Esophagus squamous epithelium (tissue), 5 donors: ENCODE measurements at places on chromosomes 6 and 20.

DNA sequence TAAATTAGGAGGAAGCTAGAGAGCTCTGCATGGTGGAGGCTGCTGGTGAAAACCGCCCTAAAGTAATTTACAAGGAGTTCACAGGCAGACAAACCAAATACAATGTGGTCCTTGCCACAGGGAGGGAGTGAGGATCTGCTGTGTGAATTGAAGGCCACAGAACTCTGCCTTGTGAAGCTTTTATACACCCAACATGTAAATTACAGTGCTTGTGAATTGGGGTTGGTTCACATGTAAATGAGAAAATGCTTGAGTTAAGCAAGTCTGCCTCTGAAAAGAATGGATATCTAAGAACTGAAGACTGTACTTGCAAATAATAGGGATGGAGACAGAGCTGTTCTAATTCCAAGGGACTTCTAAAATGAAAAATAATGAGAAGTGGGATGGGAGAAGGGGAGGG, 194.2 kb downstream of the SLC35F1 start:
- H3K27ac ChIP-seq: no peak overlapping the region
- H3K27me3 ChIP-seq: no peaks in the 10 kb centered on the region
- no peak for DNase-seq
- no peak overlapping the region for H3K4me3 ChIP-seq
- no peaks in the 10 kb centered on the region for H3K36me3 ChIP-seq

- H3K36me3 ChIP-seq: no peaks in the 10 kb centered on the region
- no peaks in the 10 kb centered on the region for H3K27me3 ChIP-seq
- DNase-seq: no peak
- H3K27ac ChIP-seq: no peak overlapping the region
- H3K4me3 ChIP-seq: no peak overlapping the region
Measured at GRCh38 chr6:52407467-52407866, 12.7 kb upstream of the EFHC1 start.

- H3K4me1 ChIP-seq: no peaks in the 10 kb centered on the region
- DNase-seq: no peak
- H3K4me3 ChIP-seq: no peak overlapping the region
- H3K36me3 ChIP-seq: no peaks in the 10 kb centered on the region
- H3K27ac ChIP-seq: no peak overlapping the region
- H3K27me3 ChIP-seq: peaks cover 5% of the 10 kb centered on the region
Measured at GRCh38 chr6:116975600-116975999, 98.6 kb downstream of the RFX6 start.

DNA sequence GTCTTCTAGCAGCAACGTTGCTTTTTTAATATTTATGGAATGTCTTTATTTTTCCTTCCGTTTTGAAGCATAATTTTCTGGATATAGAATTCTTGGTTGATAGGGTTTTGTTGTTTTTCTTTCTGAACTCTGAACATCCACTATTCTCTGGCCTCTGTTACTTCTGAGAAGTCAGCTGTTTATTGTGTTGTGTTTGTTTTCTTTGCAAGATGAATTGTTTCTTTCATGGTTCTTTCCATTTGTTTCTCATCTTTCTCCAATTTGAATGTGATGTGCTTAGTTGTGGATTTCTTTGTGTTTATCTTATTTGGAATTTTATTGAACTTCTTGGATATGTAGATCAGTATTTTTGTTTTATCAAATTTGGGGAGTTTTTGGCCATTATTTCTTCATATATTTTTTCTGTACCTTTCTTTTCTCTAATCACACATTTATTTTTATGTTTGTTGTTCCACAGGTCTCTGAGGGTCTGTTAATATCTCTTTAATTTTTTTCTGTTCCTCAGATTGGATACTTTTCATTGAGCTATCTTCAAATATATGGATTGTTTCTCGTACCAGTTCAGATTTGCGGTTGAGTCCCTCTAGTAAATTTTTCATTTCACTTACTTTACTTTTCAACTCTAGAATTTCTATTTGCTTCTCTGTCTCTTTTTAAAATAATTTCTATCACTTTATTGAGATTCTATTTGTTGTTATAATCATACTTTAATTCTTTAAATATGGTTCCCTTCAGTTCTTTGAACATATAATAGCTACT, 18.0 kb downstream of the HIVEP1 start:
- peaks cover 10% of the 10 kb centered on the region for H3K4me1 ChIP-seq
- H3K36me3 ChIP-seq: no peaks in the 10 kb centered on the region
- DNase-seq: no peak
- H3K4me3 ChIP-seq: no peak overlapping the region
- H3K27ac ChIP-seq: no peak overlapping the region

GRCh38 chr6:41047745-41048732, 5.0 kb upstream of the APOBEC2 start:
- no peaks in the 10 kb centered on the region for H3K36me3 ChIP-seq
- no peak overlapping the region for H3K27ac ChIP-seq
- DNase-seq: no peak
- no peaks in the 10 kb centered on the region for H3K4me1 ChIP-seq
- no peak overlapping the region for H3K4me3 ChIP-seq
- H3K27me3 ChIP-seq: no peaks in the 10 kb centered on the region

GRCh38 chr20:50772420-50773185, 22.3 kb upstream of the BCAS4 start:
- no peak overlapping the region for H3K4me3 ChIP-seq
- no peak for DNase-seq
- no peak overlapping the region for H3K27ac ChIP-seq

DNA sequence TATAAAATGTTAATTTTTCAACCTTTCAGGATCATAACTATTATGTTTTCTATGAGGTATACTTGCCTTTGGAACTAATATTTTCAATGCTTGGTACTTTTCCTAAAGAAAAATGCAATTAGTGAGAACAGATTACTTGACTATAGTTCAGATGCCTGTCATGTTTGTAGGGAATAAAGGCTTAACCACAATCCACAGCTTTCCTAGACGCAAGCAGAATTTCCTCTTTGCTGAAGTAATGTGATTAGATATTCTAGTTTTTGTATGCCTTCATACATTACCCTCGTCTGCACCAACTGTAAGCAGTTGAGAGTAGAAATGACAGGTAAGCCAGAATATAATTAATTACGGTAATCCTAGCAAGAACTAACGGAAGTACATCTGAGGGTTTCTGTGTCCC, 581.4 kb upstream of the MMS22L start:
- H3K27me3 ChIP-seq: no peaks in the 10 kb centered on the region
- DNase-seq: no peak
- no peak overlapping the region for H3K27ac ChIP-seq

DNA sequence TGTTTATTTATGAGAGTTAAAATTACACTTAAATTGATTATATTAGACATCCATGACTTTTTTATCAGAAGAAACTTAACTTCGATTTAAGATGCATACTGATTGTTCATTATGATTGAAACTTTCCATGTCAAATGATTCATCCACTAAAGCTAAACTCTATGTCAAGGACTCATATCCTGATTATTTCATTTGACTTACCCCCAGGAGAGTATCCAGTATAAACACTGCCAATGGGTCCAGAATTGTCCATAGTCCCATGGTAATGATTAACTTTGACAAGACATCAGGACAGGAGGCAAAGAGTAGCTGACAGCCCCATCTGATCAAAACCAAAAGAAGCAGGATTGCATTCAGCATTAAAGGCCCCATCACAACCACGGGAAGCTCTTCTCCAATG, 709.9 kb downstream of the TFAP2A start:
- H3K4me1 ChIP-seq: no peaks in the 10 kb centered on the region
- H3K27me3 ChIP-seq: no peaks in the 10 kb centered on the region
- H3K4me3 ChIP-seq: no peak overlapping the region
- DNase-seq: no peak

DNA sequence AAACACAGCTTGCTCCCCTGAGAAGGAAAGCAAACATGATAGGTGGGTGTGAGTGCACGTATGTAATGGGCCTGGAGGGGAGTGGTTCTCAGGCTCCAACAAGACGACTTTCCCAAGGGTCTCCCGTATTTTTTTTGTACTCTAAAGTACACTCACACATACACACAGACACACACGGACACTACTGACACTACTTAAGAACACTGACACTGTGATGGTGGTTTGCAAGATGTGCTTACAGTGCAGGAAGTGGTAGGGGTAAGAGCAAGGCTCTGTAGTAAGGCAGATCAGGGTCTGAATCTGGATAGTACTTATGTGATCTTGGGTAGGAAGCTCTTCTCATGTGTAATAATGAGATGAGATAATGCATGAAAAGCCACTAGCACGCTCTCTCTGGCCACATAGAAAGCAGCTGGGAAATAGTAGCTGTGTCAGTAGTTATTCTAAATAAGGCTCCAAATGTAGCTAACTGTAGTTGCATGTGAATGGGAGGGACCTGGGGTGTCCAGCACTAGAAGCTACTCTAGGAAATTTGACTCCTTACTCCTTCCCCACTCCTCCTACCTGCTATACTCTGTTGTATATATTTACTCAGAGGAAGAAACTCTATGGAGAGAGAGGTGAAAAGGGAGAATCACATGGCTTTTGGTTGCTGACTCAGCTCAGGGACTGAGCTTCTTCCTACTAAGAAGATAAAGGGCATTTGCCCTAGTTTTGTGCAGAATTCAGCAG, 8.4 kb upstream of the ZBTB24 start:
- H3K27ac ChIP-seq: no peak overlapping the region
- H3K27me3 ChIP-seq: no peaks in the 10 kb centered on the region
- H3K4me1 ChIP-seq: no peaks in the 10 kb centered on the region
- no peak overlapping the region for H3K4me3 ChIP-seq
- DNase-seq: no peak
- H3K36me3 ChIP-seq: no peaks in the 10 kb centered on the region

- H3K4me3 ChIP-seq: no peak overlapping the region
- no peak overlapping the region for H3K27ac ChIP-seq
- no peaks in the 10 kb centered on the region for H3K4me1 ChIP-seq
- no peaks in the 10 kb centered on the region for H3K36me3 ChIP-seq
Measured at GRCh38 chr20:54572665-54573435, 97.5 kb downstream of the DOK5 start.

- H3K4me1 ChIP-seq: no peaks in the 10 kb centered on the region
- no peak overlapping the region for H3K27ac ChIP-seq
- no peak overlapping the region for H3K4me3 ChIP-seq
- H3K36me3 ChIP-seq: no peaks in the 10 kb centered on the region
Measured at GRCh38 chr6:46078294-46078693, 51.5 kb upstream of the ENPP4 start.

GRCh38 chr6:112469306-112469705, 122.2 kb downstream of the RFPL4B start:
- no peaks in the 10 kb centered on the region for H3K36me3 ChIP-seq
- no peak for DNase-seq
- H3K27ac ChIP-seq: no peak overlapping the region

GRCh38 chr20:475463-476357, 13.4 kb upstream of the TBC1D20 start:
- no peak for DNase-seq
- no peaks in the 10 kb centered on the region for H3K27me3 ChIP-seq
- no peak overlapping the region for H3K27ac ChIP-seq
- H3K4me1 ChIP-seq: peaks cover 21% of the 10 kb centered on the region

DNA sequence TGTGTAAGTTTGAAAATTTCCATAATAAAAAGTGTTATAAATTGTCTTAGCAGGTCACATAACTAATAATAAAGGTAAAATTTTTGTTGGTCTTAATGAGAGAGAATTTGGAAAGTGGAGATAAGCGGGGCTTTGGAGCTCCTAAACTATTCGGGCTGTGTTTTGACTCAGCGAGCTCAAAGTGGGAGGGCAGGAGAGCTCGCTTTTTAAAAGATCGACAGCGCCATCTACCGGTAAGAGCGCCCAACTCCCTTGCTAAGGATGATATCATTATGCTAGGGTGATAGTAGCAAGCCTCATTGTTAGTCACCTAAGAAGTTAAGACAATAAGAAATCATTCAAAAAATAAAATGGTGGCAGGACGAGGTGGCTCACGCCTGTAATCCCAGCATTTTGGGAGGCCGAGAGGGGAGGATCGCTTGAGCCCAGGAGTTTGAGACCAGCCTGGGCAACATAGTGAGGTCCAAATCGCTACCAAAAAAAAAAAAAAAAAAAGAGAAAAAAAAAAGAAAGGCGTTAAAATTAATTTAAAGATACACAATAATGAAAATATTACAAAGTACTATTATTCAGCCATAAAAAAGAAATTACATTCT, 24.8 kb downstream of the C6orf15 start:
- DNase-seq: no peak
- H3K27me3 ChIP-seq: peaks cover 6% of the 10 kb centered on the region
- H3K4me3 ChIP-seq: no peak overlapping the region
- H3K27ac ChIP-seq: no peak overlapping the region
- H3K4me1 ChIP-seq: no peaks in the 10 kb centered on the region

GRCh38 chr20:62401331-62401779, 5.7 kb downstream of the CABLES2 start:
- DNase-seq: no peak
- no peak overlapping the region for H3K4me3 ChIP-seq
- H3K4me1 ChIP-seq: peaks cover 12% of the 10 kb centered on the region
- H3K27me3 ChIP-seq: no peaks in the 10 kb centered on the region
- H3K36me3 ChIP-seq: no peaks in the 10 kb centered on the region

- H3K36me3 ChIP-seq: no peaks in the 10 kb centered on the region
- H3K4me3 ChIP-seq: no peak overlapping the region
Measured at GRCh38 chr20:17963114-17963897, 5.3 kb downstream of the SNX5 start.

DNA sequence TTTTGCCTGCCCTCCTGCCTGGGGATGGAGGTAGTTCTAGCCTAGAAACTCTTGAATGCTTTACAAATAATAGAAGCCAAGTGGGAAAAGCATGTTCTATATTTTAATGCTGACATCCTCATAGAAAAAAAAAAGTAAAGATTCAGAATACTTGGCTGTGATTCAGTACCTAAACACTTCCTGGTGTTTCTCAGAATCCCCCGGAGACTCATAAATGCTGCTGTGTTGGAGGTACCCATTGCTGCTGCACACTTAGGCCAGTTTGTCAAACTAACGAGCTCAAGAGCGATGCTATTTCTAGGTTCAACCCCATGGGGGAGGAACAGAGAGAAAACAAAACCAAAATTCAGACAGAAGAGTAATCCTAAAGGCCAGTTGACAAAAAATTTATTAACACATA, 38.8 kb upstream of the ZFP64 start:
- H3K27ac ChIP-seq: no peak overlapping the region
- DNase-seq: no peak
- H3K36me3 ChIP-seq: no peaks in the 10 kb centered on the region
- H3K4me1 ChIP-seq: no peaks in the 10 kb centered on the region
- H3K4me3 ChIP-seq: no peak overlapping the region

- H3K4me3 ChIP-seq: no peak overlapping the region
- no peaks in the 10 kb centered on the region for H3K27me3 ChIP-seq
- H3K4me1 ChIP-seq: no peaks in the 10 kb centered on the region
- no peaks in the 10 kb centered on the region for H3K36me3 ChIP-seq
- no peak overlapping the region for H3K27ac ChIP-seq
Measured at GRCh38 chr6:10081075-10081474, 333.8 kb downstream of the TFAP2A start.

- no peak overlapping the region for H3K27ac ChIP-seq
- H3K4me3 ChIP-seq: no peak overlapping the region
- peaks cover 8% of the 10 kb centered on the region for H3K4me1 ChIP-seq
- no peak for DNase-seq
Measured at GRCh38 chr6:30340589-30341054, 4.3 kb upstream of the RPP21 start.

DNA sequence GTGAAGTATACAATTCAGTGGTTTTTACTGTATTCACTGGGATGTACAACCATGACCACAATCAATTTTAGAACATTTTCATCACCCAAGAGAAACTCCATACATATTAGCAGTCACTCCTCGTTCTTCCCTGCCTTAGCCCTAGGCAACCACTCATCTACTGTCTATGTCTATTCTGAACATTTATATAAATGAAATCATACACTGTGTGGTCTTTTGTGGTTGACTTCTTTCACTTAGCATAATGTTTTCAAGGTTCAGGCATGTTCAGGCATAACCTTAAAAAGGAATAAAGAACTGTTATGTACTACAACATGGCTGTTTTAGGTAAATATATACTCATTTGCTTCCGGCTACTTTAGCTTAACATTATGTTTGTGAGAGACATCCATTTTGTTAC, 37.3 kb downstream of the BLTP3A start:
- no peaks in the 10 kb centered on the region for H3K36me3 ChIP-seq
- no peaks in the 10 kb centered on the region for H3K4me1 ChIP-seq
- H3K27me3 ChIP-seq: no peaks in the 10 kb centered on the region
- no peak overlapping the region for H3K4me3 ChIP-seq
- no peak for DNase-seq
- H3K27ac ChIP-seq: no peak overlapping the region
